ENCODE measurements at places on chromosomes 2 and 18.

DNA sequence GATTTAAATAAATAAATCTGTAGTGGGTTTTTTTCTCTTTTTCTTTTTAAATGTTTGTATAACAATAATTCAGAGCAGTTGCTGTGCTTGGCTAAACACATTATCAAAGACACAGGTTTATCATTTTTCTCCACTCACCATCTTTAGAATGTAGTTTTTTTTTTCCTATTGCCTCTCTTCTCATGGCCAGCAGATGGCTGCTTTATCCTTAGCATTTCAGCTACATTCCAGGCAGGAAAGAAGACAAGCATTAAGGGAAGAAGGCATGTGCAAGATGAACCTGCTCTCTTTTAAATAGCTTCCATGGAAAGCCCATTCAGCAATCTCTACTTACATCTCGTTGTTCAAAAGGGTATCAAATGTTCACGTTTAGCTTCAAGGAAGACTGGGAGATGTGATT is 42.6 kb downstream of the ARHGAP15 start:
- DNase-seq: no peak

- DNase-seq: no peak
These were observed 54.4 kb downstream of the CCDC88A start for GRCh38 chr2:55365303-55365702.

DNA sequence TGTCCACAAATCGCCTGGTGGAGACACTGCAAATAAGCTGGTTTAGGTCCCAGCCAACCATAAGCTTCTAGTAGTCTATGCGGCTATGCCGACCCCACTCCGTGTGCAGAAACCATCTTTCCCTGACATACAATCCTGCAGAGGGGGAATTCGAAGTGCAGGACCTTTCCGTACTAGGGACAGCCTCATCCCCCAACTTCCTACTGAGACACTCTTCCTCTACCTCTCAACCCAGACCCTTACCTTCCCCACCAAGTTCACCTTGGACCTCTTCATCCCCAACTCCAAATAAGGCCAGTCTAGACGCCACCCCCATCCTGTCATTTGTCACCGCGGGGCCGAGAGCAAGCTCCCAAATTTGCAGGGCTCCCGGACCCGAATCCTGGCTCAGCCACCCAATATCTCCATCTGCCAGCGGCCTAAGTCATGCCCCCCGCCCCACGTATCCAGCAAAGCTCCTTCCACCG is 496 bp downstream of the SUCLG1 start:
- DNase-seq: no peak

DNA sequence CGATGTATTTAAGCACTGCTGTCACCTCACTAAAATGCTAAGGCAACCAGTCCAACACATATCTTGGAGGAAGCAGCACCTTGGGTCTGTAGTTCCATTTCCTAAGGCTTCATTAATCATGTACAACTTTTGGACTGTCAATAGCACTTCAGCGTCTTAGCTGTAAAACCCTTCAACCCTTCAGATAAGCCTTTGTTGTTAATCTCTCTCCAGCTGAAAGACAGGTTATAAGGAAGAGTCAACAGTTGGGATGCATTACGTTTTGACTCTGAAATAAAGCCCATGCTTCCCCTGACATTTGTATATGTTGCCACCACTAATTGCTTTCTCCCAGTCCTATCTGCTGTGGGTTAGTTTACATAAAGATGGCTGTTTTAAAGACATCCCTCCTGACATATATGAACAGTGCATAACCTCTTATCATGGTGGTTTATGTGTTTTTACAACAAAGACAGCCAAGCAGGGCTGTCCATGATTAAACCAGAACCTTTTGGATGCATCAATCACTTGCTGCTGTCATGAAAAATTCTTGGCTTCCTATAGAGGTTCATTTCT is 81.5 kb downstream of the EPHA4 start:
- no peak for DNase-seq

- DNase-seq: no peak
These were observed 42.0 kb downstream of the TFCP2L1 start for GRCh38 chr2:121242976-121243375.

- DNase-seq: no peak
These were observed 131.9 kb downstream of the GLI2 start for GRCh38 chr2:120867290-120868241.

- DNase-seq: no peak
These were observed 26.2 kb downstream of the ADI1 start for GRCh38 chr2:3492951-3493614.

DNA sequence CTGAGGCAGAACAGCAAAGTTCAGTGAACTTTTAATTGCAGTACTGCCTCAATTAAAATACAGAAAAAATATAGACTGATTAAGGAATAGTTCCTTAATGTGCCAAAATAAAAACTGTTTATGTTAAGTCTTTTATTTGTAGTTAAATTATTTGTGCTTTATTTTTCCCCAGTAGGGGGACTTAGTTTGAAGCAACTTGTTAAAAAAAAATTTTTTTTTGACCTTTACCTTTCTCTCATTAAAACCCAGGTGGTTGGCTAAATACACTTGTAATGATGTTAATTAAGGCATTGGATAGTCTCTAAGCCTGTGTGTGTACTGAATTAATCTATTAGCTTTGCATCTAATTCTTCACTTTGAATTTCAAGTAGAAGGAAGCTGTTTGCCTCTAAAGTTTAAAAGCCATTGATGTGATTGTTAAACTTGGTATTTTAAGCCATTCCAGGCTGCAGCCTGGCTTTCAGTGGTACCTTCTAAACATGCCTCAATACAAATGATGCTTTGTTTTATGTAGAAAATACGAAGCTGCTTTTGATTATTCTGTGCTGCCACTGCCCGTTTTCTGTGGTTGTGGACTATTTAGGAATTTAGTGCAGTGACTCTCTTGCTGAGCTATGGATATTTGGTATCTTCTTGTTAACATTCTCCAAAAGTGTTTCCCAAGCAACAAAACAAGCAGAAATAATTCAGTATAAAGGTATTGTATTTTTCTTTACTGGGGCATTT is 102.9 kb downstream of the TANC1 start:
- DNase-seq: no peak

- DNase-seq: no peak
These were observed 17.3 kb upstream of the ME2 start for GRCh38 chr18:50861617-50862016.

GRCh38 chr2:145743011-145743410 is 1223.1 kb upstream of the ZEB2 start:
- no peak for DNase-seq

GRCh38 chr2:224860786-224861185 is 144.6 kb upstream of the CCDC195 start:
- DNase-seq: no peak

DNA sequence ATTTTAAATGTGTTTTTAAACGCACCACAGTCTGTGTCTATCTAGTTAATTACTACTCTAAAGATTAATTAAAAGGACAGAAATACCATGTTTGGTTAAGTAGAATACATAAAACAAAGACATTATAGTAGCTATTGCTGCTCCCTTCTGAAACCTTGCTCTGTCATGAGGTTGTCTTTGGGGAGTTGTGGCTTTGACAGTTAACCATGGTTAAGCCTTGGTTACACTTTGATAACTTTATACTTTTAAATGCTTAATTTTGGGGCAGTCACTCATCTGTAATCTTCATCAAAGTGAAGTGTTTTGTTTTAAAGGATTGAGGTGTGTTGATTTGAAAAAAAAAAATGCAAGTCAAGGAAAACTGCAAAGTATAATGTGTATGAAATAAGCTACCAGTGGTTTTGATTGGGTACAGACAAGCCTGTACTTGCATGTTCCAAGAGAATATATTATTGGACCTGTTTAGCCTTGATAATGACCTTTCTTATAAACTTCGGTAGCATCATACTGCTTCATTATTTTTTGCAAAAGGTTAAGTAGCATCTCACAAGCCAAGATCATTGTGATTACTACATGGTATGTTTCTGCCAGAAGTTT is 29.8 kb upstream of the TBR1 start:
- no peak for DNase-seq

- DNase-seq: no peak
These were observed 103.5 kb upstream of the ITGB6 start for GRCh38 chr2:160303527-160303926.

Data from central memory CD4-positive, alpha-beta T cell (primary cell).